Thoracic aorta endothelial cell (primary cell): ENCODE measurements at places on chromosomes 5 and 9. TPM values are rescaled to one million over a fixed set of nuclear protein-coding genes. Genes with fewer than 3 reads are reported as not detected.

TNC gene
- total RNA-seq, result 0.80 and 12.1 TPM in 2 replicates

IL9 gene
- not detected in 2 replicates for total RNA-seq

C5orf34 gene
- total RNA-seq, result 8.2 and 10.6 TPM in 2 replicates

SPEF2 gene
- total RNA-seq, result 1.7 and 4.1 TPM in 2 replicates

ANKRD31 gene
- total RNA-seq, result under 0.01 and 0.07 TPM in 2 replicates

CCT5 gene
- total RNA-seq, result 616 and 652 TPM in 2 replicates

PLPP1 gene
- 18.4 and 24.9 TPM in 2 replicates for total RNA-seq

GPX3 gene
- total RNA-seq, result 4.7 and 15.5 TPM in 2 replicates
